Hepatocyte (in vitro differentiated cells): ENCODE measurements at places on chromosomes 6 and 20.

- no peaks in the 10 kb centered on the region for H3K36me3 ChIP-seq
- no peaks in the 10 kb centered on the region for H3K27me3 ChIP-seq
- H3K4me1 ChIP-seq, result peaks cover 17% of the 10 kb centered on the region
- peak overlapping the region; percentile 37 for H3K27ac ChIP-seq
Observed at GRCh38 chr6:118577972-118578371, 29.9 kb downstream of the PLN start.

DNA sequence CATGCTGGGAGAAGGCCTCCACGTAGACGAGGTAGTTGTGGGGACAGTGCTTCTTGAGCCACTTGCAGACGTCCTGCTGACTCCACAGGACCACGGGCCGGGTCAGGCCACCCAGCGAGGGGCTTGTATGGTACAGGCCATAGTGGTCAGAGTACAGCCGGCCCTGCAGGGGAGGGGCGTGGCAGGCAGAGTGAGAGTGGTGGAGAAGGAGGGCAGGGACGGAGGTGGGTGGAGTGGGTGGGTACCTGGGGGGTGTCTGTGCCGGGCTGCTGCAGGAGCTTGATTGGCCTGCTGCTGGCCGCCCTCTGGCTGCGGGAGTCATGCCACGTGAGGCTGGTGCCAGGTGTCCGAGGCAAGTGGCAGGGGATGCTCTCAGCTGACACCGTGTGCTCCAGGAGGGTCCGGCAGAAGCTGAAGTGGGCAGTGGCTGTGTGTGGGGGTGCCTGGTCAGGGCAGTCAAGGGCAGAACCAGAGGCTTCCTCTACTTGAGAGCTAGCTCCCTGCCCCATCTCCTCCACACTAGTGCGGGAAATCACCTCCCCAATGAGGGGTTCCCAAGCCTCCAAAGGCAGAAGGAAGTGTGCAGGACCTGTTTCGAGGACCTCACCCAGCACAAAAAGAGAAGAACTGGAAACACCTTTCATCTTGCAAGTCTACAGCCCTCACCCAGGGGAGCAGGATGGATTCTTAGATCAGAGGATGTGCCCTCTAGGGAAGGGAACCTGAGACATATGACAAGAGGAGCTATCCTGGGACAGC lies 2.3 kb downstream of the SAMD10 start:
- no peak overlapping the region for H3K4me3 ChIP-seq
- peaks cover 27% of the 10 kb centered on the region for H3K4me1 ChIP-seq
- no peaks in the 10 kb centered on the region for H3K27me3 ChIP-seq
- H3K36me3 ChIP-seq, result no peaks in the 10 kb centered on the region
- DNase-seq, result no peak
- H3K27ac ChIP-seq, result no peak overlapping the region

DNA sequence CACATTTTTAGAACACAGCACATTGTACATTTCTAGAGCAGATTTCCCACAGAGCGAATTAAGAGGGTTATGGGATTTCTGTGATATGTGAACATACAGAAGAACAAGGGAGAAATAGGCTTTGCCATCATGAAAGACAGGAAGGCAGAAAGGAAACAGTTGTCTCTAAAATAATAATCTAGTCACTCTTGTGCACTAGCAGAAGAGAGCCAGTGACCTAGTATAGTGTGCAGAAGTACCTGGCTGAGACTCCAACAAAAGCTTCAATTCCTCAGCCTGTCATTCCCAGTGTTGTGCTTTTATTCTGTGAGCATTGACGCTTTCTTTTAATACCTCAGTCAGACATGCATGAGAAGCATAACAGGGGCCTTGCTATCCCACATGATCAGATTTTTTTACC lies 17.8 kb upstream of the DCBLD1 start:
- no peak for DNase-seq
- H3K4me1 ChIP-seq, result no peaks in the 10 kb centered on the region
- H3K36me3 ChIP-seq, result no peaks in the 10 kb centered on the region
- H3K27ac ChIP-seq, result no peak overlapping the region
- H3K4me3 ChIP-seq, result no peak overlapping the region
- H3K27me3 ChIP-seq, result no peaks in the 10 kb centered on the region

DNA sequence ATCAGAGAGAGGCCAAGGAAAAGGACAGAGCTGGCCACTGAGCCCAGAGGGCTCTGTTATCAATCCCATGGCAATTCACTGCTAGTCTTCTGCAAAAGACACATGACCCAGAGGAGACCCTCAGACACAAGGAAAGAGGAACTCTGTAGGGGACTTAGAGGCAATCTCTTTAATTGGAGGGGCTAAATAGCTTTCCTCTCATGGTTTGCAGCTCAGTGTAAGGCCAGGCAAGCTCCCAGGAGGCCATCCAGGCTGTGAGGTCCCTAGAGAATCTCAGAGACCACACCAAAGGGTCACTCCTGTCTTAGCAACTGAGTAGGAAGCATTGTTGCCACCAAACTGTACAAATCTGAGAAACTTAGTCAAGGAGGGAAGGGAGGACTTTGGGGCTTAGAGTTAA lies 10.0 kb upstream of the HLA-DOA start:
- H3K27me3 ChIP-seq, result no peaks in the 10 kb centered on the region
- H3K27ac ChIP-seq, result peak overlapping the region; percentile 40
- peaks cover 16% of the 10 kb centered on the region for H3K4me1 ChIP-seq
- H3K4me3 ChIP-seq, result no peak overlapping the region
- DNase-seq, result no peak
- no peaks in the 10 kb centered on the region for H3K36me3 ChIP-seq

GRCh38 chr6:47630587-47630986 lies 67.8 kb upstream of the ADGRF4 start:
- peak; percentile 15 for DNase-seq
- peaks cover 18% of the 10 kb centered on the region for H3K4me1 ChIP-seq
- H3K36me3 ChIP-seq, result no peaks in the 10 kb centered on the region

- H3K4me1 ChIP-seq, result no peaks in the 10 kb centered on the region
- no peaks in the 10 kb centered on the region for H3K27me3 ChIP-seq
- no peak overlapping the region for H3K4me3 ChIP-seq
- DNase-seq, result no peak
- H3K36me3 ChIP-seq, result no peaks in the 10 kb centered on the region
- H3K27ac ChIP-seq, result no peak overlapping the region
Observed at GRCh38 chr6:164121527-164121926, 707.0 kb downstream of the QKI start.

DNA sequence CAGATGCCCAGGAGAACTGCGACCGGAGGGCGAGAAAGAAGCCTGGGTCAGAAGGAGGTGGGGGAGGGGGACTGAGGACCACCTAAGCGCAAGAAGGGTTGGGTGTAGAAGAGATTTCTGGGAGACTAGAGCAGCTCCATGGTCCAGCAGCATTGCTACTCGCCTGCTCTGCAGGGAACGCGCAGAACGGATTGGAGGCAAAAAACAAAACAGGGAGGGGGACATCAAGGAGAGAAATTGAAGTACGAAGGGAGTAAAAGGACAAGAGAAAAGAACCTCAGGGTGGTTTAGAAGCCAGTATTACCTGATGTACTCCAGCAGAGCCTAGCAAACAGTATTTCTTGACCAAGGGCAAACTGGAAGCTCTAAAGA lies 537 bp upstream of the GABBR1 start:
- H3K4me1 ChIP-seq, result peaks cover 13% of the 10 kb centered on the region
- peaks cover 9% of the 10 kb centered on the region for H3K27me3 ChIP-seq
- no peaks in the 10 kb centered on the region for H3K36me3 ChIP-seq
- peak; percentile 39 for DNase-seq
- H3K4me3 ChIP-seq, result peak overlapping the region; percentile 43

GRCh38 chr20:22866812-22867341 lies 168.2 kb upstream of the SSTR4 start:
- no peak overlapping the region for H3K4me3 ChIP-seq
- DNase-seq, result no peak
- H3K27me3 ChIP-seq, result no peaks in the 10 kb centered on the region
- no peaks in the 10 kb centered on the region for H3K36me3 ChIP-seq
- H3K27ac ChIP-seq, result peak overlapping the region; percentile 6

GRCh38 chr20:22794200-22794599 lies 209.8 kb upstream of the FOXA2 start:
- no peak overlapping the region for H3K4me3 ChIP-seq
- H3K27ac ChIP-seq, result peak overlapping the region; percentile 77
- H3K36me3 ChIP-seq, result no peaks in the 10 kb centered on the region
- peak; percentile 32 for DNase-seq

GRCh38 chr6:81863123-81863522 lies 110.6 kb upstream of the TENT5A start:
- no peak for DNase-seq
- H3K27me3 ChIP-seq, result no peaks in the 10 kb centered on the region
- H3K4me3 ChIP-seq, result no peak overlapping the region
- no peak overlapping the region for H3K27ac ChIP-seq
- H3K36me3 ChIP-seq, result no peaks in the 10 kb centered on the region

DNA sequence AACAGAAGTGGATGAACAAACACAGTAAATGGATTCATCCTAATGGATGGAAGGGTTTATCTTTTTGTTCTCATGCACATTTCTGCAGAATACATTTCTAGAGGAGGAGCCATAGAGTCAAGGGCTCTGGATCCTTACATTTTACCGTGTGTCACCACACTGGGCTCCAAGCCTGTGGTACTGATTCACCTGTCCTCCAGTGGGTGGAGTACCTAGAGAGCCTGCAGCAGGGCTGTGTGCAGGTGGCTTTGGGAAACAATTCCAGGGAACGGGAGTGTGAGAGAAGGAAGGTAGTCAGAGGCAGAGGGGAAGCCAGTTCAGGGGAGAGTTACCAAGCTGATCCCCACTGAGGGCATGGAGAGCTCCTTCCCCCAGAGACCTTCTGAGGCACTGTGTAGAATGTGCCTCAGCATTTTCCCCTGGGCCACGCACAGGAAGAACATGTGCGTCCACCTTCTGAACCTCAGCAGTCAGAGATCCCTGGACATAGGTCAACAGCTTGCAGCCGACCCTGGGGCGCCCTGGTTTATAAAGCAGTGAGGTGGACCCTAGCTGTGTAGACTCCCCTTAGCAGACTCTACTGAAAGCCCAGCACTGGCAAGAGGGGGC lies 85.3 kb upstream of the SLC22A23 start:
- no peak for DNase-seq
- peaks cover 7% of the 10 kb centered on the region for H3K4me1 ChIP-seq

- H3K36me3 ChIP-seq, result no peaks in the 10 kb centered on the region
Observed at GRCh38 chr6:68400396-68400795, 234.7 kb upstream of the ADGRB3 start.

- no peak overlapping the region for H3K27ac ChIP-seq
- no peak for DNase-seq
- no peak overlapping the region for H3K4me3 ChIP-seq
- H3K27me3 ChIP-seq, result no peaks in the 10 kb centered on the region
Observed at GRCh38 chr20:35826397-35826998, 54.7 kb downstream of the PHF20 start.

- no peak overlapping the region for H3K4me3 ChIP-seq
- no peak overlapping the region for H3K27ac ChIP-seq
- DNase-seq, result no peak
- no peaks in the 10 kb centered on the region for H3K36me3 ChIP-seq
- no peaks in the 10 kb centered on the region for H3K27me3 ChIP-seq
- H3K4me1 ChIP-seq, result no peaks in the 10 kb centered on the region
Observed at GRCh38 chr6:138017166-138017757, 90.0 kb downstream of the PERP start.

DNA sequence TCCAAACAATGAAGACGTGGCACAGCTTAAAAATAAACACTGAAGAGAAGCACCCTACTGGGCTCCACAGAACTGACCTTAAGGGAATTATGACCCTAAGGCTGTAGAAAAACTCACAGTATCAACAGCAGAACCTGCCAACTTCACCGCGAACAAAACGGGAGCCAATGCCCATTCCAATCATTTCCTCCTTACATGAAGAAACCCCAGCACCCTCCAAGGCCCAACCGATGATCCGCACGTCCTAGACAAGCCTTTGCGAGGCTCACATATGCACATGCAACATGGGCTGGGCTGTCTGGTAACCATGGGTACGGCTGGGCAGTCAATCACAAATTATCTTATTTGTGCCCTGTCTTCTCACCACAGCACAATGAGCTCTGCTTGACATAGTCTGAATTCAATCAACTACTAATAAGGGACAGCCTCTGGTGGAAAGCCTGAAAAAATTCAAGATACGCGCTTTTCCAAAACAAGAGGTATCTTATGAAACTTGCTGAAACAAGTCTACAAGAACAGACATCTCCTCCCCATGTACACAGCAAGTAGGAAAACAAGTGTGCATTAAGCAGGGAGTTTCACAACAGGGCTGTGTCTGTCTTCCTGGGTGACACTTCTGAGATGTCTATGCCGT lies 1.7 kb downstream of the DIDO1 start:
- peak overlapping the region; percentile 98 for H3K27ac ChIP-seq
- H3K4me3 ChIP-seq, result peak overlapping the region; percentile 66
- peaks cover 63% of the 10 kb centered on the region for H3K4me1 ChIP-seq
- no peaks in the 10 kb centered on the region for H3K27me3 ChIP-seq
- H3K36me3 ChIP-seq, result no peaks in the 10 kb centered on the region

- H3K4me3 ChIP-seq, result no peak overlapping the region
- no peaks in the 10 kb centered on the region for H3K27me3 ChIP-seq
- H3K4me1 ChIP-seq, result peaks cover 6% of the 10 kb centered on the region
- H3K27ac ChIP-seq, result no peak overlapping the region
- H3K36me3 ChIP-seq, result no peaks in the 10 kb centered on the region
Observed at GRCh38 chr6:54285595-54285994, 22.6 kb upstream of the TINAG start.
